T follicular helper cell (primary cell): ENCODE measurements at places on chromosomes 7 and 10.

DNA sequence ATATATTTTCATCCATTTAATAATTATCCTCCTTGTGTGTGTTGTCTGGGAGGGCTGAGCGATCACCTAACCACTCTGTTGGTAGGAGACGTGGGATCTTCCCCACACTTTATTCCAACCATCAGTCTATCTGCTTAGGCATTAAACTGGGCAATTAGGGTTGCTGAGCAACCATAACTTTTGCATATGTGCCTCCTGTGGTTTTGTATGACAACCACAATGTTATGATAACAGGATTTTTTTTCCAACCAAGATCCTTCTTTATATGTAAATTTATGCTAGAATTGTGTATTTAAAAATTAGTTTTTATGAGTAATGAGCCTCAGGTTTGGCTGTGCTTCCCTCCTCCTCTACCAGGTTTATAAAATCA lies 495.0 kb upstream of the MGMT start:
- DNase-seq: no peak

DNA sequence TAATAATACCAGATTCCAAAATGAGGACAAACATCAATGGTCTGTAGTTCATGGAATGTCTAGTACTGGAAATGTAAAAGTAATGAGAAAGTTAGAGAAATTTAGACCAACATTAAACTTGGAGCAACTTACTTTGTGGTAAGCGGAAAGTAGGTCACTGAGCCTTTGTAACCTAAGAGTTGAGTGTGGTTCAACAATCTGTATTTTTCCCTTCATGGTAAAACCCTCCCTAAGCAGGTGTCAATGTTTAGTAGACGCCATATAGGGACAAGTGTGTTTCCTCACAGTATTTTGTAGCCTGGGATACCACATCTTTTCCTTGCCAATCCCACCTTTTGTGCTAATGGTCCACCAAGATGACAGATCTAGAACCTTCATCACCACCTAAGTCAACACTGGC lies 67.3 kb upstream of the RSU1 start:
- no peak for DNase-seq

DNA sequence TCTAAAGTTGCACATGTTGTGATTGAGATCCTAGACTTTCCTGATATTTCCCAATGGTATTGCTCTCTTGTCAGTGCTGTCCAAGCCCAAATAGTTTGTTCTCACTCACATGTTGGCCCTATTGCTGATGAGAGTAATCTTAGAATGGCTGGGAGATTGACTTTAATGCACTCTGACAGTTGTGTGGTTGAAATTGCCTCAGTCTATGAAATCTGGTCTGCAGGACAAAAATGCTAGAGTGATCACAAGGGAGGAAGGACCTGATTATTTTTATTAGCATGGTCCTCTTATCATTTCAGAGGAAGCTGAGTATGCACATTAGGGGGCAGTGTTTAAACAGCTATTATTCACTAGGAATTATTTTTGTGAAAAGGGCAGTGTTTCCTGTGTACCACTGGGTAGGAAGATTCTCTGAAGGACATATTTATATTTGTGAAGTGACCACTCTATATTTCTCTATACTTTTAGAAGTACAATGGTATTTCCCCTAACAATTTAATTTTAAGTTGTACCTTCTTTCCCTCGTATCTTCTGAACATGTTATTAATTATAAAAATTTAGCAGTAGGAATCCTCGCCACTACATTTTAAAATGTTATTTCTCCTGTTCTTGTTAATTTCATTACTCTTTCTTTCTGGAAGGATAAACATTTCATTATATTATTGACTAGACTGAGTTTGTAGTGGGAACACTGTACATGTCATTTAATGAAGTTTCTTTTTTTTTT lies 64.4 kb downstream of the SUGCT start:
- no peak for DNase-seq

DNA sequence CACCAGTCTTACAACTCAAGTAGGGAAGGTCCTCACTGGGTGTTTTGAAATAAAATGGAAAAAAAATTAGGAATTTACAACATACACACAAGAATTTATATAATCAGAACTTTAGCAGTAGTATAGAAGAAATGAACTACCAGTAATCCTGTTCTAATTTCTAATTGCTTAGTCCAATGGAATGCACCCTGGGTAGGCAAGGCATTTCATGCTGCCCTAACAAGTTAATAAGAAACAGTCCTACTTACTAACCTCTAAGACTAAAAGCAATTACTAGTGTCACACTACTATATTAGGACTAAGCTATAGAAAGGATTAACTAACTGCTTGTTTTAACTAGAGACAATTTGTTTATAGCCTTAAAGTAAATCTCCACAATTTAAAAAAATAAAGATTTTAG lies 158.1 kb downstream of the BTAF1 start:
- DNase-seq: no peak

- no peak for DNase-seq
Measured at GRCh38 chr10:17655567-17656146, 11.7 kb downstream of the STAM start.

GRCh38 chr10:73774637-73775036 lies 7.2 kb upstream of the CHCHD1 start:
- DNase-seq: no peak

DNA sequence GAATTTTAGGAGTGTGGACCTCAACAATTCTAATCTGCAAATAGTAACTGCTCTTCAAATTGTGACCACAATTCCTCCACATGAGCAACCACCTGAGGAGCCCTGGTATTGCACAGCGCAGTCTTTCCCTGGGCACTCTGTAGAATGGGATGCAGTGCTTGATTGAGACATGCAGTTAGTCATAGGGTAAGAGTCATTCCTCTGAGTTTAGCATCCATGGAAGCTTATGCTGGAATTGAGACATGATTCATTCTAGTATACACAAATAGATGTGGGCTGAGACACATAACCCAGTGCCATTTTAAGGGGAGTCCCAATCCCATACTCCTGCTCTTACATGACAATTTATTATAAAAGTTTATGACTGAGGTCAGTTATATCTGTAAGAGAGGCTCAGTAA lies 582.3 kb upstream of the CNTNAP2 start:
- DNase-seq: no peak
